ENCODE measurements at places on chromosomes 1 and 21.

DNA sequence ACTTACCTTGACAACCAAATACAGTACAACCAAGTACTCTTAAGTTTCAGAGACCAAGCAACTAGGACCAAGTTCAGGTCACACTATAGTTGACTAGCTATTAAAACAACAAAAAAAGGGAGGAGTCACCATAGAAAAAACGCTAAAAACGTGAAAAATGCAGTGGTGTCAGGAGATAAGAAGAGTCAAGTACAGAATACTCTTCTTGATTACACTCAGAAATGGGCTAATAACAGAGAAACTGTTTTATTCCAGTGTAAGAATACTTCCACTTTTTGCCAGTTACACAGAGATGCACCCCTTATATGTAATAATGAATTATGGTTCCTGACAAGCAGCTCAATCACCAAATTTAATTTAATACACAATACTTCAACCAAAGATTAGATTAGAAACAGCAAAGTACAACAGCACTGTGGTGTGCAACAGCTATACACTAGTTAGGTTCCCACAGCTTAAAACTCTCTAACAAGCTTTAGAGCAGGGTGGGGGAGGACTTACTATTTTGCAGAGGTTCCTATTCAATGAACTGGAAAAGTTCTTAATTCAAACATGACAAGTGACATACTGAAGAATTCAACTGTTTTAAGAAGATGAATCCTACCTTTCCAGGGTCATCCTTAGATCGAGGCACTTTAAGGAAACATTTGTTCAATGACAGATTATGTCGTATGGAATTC lies 70.4 kb downstream of the FOXJ3 start:
- DNase-seq = no peak

DNA sequence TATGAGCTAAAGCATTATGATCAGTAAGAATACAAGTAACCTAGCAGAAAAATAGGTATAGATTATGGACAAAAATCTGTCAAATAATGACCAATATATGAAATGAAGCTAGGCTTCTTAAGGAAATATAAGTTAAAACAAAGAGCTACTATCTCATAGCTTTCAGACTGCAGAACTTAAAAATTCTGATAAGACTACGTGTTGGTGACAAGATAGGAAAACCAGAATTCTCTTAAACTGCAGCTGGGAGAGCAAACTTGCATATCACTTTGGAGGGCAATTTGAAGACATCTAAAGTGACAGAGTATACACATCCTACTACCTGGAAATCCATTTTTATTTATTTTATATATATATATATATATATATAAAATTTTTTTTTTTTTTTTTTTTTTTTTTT lies 65.5 kb downstream of the LTN1 start:
- DNase-seq = no peak

GRCh38 chr1:109618661-109619575 lies 498 bp downstream of the GNAT2 start:
- DNase-seq = no peak

DNA sequence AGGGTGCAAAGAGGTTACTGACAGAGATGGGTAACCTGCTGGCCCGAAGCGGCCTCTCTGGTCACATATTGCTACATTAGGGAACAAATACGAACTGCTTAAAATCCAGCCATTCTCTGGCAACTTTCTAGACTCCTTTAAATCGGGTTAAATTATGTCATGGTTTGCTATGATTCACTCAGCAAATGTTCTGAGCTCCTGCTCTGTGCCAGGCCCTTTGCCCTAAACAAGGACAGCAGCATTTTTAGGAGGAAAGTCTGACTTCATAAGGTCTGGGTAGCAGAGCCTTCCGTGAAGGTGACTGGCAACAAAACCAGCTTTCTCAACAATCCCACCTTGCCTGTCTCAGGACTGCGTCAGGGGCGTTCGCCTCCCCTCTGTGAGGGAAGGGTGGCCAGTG lies 15.4 kb downstream of the ZP4 start:
- DNase-seq = no peak

GRCh38 chr1:156060937-156061636 lies at the start of gene RAB25:
Gene RAB25 (plus strand): TSS chr1:156061160. CDS start chr1:156061401, 241 bp downstream.
- DNase-seq = no peak

DNA sequence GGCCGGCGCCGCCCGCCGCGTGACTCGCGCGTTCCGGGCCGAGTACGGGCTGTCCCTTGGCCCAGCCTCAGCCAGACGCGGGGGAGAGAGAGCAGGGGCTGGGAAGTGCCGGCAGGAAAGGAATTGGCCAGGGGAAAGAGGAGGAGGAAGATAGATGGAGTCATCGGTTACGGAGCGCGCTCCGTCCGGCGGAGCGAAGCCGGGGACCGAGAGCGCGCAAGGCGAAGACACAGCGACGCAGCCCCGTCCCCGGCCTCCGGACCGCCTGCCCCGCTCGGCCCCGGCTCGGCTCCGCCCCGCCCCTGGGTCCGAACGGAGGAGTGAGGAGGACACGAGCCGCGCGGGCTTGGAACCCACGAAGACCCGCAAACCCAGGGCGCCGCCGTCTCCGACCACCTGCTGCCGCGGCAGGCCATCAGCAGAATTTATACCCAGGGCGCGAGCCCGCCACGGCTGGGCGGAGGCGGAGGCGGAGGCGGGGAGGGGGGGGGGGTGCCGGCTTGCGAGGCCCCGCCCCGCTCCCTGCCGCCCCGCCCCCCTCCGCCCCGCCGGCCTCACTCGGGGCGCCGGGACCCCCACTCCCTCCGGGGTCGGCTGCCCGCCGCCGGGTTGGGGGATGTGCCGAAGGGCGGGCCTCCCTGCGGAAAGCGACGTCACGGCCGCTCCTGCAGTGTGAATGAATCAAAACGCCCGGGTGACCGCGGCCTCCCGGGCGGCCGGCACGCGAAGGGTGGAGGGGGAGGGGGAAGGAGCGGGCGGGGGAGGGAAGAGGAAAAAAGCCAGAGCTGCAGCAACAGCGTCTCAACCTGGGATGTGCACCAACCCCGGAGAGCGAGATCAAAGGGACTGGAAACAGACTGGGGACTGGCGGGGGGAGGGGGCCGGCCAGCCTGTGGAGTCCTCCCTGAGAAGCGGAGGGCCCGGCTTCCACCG lies at the start of gene LHX4:
Gene LHX4, plus strand, starts transcription at position 782 of the 933 bp plus-strand sequence. CDS start 266 bp downstream, outside the sequence.
- peak; percentile 53 for DNase-seq

GRCh38 chr1:109627692-109628399 lies 8.2 kb downstream of the AMPD2 start:
- no peak for DNase-seq

DNA sequence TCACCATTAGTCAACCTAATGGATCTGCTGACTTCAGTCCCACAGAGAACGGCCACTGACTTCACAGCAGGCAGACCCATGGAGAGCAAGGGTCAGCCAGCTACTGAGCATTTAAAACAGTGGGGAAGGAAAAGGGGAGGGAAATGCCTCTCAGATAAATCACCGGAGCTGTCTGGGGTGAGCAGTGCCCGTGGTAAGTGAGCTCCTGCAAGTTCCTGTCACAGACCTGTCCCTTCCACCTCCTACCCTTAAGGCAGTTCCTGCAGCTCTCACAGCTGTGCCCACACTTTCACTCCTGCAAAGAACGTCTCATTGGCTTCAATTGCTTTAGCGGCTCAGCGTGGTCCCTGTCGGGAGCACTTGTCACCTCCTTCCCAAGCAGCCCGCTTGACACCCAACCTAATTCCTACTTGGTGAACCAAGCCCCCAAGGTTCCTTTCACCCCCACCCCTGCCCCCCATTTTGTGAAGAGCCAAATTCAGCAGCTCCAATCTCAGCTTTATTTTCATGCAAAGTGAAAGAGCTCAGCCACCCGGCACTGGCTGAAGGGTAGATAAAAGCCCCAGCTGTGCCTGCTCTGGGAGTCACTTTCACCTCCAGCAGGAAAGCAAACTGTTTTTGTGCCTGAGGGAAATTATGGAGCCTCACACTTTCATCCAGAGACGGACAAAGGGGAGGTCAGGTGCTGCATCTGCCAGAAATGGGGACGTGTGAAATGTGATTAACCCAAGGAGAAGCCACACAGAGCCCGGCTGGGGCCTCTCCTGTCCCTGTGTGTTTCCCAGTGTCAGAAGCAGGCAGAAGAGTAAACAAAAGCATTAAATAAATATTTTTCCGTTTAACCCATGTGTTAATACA lies 306.2 kb downstream of the TTLL7 start:
- no peak for DNase-seq

DNA sequence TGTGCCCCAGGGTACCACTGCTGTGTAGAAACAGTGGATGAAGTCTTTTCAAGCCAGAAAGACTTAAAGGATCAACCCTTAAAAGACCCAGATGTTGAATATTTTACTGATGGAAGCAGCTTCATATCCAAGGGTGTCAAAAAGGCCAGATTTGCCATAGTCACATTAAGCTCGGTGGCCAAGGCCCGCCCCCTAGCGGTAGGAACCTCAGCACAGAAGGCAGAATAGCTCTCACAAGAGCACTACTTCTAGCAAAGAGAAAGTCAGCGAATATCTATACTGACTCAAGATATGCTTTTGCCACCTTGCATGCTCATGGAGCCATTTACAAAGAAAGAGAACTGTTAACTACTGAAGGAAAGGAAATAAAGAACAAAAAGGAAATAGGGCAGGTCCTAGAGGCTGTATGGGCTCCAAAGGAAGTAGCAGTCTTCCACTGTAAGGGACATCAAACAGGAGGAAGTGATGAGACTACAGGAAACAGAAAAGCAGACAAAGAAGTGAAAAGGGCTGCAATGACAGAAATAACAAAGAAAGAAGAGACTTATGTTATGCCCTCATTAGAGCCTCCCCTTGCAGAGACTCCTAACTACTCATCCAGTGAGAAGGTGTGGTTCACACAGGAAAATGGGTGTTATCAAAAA lies 90.5 kb downstream of the LIPI start:
- DNase-seq = peak; percentile 45

DNA sequence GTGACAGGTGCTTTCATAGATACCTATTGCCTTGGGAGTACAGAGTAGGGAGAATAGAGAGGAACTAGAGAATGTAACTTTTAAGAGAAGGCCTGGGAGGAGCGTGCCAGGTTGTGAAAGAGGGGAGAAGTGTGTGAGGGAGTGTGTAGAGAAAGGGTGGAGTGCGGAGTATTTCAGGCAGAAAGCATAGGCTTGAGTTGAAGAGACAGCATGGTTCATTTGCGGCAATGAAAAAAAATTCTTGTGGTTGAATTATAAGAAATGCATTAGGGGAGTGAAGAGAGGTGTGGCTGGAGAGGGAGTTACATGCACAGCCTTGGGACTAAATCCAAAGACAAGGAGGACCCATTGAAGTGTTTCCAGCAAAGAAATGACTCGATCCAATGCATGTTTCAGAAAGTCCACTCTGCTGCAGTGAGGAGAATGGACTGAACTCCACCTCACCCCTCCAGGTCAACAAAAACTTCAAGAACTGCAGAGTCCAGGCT lies 81.7 kb upstream of the ADAM30 start:
- no peak for DNase-seq

- DNase-seq = no peak
These were observed 719 bp downstream of the SOD1 start for GRCh38 chr21:31660259-31660565.

DNA sequence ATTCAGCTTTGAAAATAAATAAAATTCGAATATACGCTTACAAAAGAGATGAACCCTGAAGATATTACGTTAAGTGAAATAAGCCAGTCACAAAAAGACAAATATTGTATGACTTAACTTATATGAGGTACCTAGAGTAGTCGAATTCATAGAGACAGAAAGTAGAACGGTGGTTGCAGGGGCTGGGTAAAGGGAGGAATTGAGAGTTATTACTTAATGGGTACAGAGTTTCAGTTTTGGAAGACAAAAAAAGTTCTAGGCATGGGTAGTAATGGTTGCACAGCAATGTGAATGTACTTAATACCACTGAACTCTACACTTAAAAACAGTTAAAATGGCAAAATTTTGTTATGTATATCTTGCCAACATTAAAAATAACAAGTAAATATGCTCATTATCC lies 48.6 kb upstream of the ZNHIT6 start:
- no peak for DNase-seq

DNA sequence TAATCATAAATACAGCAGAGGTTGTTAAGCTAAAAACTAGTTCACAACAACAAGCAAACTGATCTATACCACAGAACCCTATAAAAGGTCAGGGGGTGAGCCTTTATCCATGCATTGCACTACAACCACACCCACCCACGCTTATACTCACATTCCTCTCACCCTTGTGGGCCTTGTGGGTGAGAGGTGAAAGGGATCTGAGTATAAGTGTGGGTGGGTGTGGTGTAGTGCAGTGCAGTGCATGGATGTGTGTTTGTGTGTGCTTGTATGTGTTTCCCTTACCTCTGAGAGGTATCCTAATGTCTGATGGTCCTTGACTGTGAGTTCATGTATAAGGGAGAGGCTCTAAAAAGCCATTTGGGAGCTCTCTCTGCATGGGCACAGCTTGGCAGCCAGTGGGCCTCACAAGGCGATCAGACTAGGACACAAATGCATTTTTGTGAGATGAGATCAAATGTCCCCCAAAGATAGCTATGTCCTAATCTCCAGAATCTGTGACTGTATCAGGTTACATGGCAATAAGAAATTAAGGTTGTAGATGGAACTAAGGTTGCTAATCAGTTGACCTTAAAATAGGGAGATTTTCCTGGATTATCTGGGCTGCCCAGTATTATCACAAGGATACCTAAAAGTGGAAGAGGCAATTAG lies 95.5 kb upstream of the DPT start:
- DNase-seq = no peak

DNA sequence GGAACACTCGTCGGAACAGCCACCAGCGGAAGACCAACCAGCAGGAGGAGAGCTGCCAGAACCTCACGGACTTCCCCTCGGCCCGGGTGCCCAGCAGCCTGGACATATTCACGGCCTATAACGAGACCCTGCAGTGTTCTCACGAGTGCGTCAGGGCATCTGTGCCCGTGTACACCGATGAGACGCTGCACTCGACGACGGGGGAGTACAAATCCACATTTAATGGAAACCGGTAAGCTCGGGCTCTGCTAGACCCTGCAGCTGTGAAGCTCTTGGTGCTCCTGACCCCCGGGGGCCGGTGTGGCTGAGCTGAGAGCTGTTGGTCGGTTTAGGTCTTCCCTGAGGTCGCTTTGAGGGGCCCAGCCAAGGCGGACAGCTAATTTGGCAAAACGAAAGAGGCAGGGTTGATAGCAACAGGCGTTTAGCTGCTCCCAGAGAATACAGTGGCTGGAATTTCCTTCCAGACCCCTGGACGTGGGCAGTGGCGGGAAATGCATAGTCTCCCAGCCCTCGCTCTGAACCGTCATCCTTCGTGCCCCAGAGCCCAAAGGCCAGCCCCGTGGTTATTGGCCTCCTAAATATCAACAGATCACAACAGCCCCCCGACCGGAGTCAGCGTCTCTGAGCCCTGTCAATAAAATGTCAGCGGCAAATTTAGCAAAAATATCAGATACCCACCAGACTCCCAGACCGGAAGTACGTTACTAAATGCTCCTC lies 118.0 kb downstream of the AJAP1 start:
- no peak for DNase-seq

- DNase-seq = no peak
These were observed 171.9 kb upstream of the USP25 start for GRCh38 chr21:15557925-15558324.

- no peak for DNase-seq
These were observed 1171.4 kb upstream of the ADGRL2 start for GRCh38 chr1:80629304-80629837.

DNA sequence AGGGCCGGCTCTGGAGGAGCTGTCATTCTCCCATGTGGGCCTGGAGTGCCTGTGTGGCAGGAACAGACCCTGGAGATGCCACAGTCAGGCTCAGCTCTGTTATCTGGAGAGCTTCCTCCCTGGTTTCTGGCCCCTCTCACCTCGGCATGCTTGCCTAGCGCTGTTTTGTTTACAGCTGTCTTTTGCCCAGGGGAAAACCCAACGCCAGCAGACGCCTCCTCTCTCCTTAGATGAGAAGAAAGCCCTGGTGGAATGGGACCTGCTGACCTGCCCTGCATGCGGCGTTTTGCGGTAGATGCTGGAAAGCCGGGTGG lies 104.9 kb downstream of the CRYAA start:
- DNase-seq = no peak

Measured in NK-92 treated with Interleukin-12 subunit alpha and Interleukin-12 subunit beta, amount 100 ng/mL, for 24 hours (cell line).